ENCODE measurements at places on chromosomes 7 and 10.

- DNase-seq, result no peak
Measured at GRCh38 chr7:144049491-144049890, 743 bp downstream of the OR2A5 start.

- no peak for DNase-seq
Measured at GRCh38 chr10:133259602-133259989, 17.1 kb downstream of the ADAM8 start.

DNA sequence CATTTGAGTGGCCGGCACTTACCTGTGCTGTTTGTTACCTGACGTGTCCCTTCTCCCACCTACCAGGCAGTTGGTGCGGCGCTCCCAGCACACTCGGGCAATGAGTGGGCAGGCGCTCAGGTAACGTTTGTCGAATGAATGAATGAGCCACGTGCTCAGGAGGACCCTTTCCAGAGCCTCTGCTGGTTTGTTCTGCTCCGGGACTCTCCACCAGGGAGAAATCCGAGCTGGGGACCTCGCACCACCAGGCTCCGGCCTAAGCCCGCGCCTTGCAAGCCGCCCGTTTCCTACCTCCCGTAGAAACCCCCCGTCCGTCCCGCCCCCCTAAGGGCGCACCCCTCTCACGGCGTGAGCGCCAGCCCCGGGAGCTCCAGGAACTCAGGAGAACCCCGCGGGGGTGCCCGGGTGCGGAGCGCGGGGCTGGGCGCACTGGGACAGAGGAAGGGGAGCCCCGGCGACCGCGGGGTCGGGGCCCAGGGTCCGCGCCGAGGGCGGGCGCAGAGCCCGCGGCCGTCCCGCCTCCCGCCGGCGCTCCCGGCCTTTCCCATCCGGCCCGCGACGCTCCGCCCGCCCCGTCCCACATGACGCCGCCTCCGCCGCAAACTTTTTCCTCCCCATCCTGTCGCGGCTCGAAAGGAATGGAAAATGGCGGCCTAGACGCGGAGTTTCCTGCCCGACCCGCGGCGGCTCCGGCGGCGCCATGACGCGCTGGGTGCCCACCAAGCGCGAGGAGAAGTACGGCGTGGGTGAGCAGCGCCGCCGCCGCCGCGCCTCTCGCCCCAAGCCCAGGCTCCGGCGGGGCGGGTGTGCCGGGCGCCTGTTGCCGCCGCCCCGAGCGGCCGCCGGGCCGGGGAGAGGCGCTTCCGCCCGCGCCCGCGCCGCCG is at the start of gene DOCK1:
DOCK1 (plus strand) TSS at position 611 of the 884 bp plus-strand sequence; CDS start at position 701, 90 bp downstream.
- DNase-seq, result peak; percentile 71

DNA sequence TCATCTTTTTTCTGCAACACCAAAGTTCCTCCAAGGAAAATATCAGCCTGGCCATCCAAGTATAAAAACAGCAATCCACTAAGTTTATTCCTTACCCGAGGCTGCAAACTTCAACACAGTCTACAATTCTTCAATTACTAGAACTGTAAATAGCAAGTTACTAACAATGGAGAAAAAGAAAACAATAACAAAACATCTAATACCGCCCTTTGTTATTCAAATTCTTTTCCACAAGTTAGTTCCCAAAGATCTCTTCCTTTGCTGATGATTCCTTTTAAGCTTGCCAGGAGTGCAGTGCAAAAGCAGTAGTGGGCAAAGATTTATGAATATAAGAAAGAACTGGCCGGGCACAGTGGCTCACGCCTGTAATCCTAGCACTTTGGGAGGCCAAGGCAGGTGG is 86.2 kb downstream of the CUL2 start:
- no peak for DNase-seq

- no peak for DNase-seq
Measured at GRCh38 chr10:126061526-126061925, 165.2 kb downstream of the FANK1 start.

DNA sequence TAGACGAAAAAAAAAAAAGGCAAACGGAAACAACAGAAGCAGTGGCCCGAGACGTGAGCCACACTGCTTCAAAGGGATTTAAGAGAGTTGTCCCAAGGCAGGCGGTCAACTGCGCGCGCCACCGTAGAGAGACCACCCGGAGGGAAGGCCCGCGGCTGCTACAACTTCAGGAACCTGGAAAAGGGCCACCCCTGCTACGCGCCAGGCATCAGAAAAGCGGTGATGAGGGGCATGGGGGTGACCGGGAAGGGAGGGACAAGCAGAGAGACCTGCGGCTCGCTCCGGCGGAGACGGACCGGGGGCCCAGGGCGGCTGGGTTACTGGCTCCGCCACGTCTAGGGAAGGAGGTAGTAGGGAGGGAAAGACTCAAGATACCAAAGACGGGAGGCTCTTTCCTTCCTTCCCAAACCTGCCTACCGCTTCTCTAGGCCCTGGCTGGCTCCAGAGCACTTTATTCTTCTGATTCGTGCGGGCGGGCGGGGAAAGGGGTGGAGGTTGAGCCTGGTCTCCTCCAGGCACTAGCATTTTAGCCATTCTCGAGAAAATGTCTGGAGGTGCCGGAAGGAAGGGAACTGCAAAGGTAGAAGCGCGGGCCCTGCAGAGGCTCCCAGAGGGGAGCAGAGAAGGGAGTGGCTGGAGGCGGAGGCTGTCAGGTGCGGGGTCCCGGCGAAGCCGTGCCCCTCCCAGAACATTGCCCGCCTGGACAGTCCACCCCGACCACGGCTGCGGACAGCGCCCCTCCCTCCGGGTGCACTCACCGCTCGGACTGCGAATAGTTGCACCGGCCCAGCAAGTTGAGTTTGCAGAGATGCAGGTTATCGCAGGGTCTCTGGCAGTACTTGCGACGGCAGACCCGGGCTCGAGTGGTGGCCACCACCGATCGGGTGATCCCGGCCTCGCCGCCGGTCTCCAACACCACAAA is 993 bp downstream of the ZC3HAV1 start:
- peak; percentile 75 for DNase-seq

DNA sequence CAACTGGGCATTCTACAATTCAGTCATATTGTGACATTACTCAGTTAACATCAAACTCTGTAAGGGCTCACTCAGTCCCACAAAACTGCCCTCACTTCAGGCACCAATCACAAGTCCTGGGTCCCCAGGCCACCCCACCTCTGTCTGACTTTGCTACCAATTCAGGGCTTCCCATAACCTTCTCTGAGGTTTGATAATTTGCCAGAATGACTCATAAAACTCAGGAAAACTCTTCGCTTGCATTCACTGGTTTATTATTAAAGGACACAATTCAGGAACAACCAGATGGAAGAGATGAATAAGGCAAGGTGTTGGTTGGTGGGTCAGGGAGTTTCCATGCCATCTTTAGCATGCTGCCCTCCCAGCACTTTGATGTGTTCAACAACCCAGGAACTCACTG is 41.3 kb downstream of the AVL9 start:
- no peak for DNase-seq

- DNase-seq, result peak; percentile 41
Measured at GRCh38 chr10:847868-848267, 83.6 kb downstream of the LARP4B start.

All from ELF-1 (cell line).